ENCODE measurements at places on chromosomes 13 and 19.

- DNase-seq, result no peak
Observed at GRCh38 chr19:14271840-14272239, 65.9 kb upstream of the ADGRL1 start.

DNA sequence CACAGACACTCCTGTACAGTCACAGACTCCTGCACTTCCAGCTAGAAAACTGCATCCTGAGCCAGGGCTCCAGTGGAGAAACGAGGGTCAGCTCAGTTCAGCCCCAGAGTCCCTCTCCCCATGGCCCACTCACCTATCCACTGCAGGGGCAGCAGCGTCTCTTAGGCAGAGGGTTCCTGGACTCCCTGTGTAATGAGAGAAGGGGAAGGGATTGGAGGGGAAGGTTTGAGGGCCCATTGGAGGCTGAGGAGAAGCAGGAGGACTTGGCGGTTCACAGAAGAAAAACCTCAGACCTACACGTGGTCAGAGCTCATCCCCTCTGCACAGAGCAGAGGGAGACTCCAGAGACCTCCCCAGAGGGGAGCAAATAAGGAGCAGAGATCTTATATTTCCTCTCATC is 9.2 kb upstream of the CEACAM18 start:
- DNase-seq, result no peak

GRCh38 chr13:30496147-30496546 is 30.4 kb upstream of the HMGB1 start:
- no peak for DNase-seq

- no peak for DNase-seq
Observed at GRCh38 chr13:61774903-61775302, 359.3 kb upstream of the PCDH20 start.

- no peak for DNase-seq
Observed at GRCh38 chr13:30142486-30143211, 164.7 kb downstream of the KATNAL1 start.

DNA sequence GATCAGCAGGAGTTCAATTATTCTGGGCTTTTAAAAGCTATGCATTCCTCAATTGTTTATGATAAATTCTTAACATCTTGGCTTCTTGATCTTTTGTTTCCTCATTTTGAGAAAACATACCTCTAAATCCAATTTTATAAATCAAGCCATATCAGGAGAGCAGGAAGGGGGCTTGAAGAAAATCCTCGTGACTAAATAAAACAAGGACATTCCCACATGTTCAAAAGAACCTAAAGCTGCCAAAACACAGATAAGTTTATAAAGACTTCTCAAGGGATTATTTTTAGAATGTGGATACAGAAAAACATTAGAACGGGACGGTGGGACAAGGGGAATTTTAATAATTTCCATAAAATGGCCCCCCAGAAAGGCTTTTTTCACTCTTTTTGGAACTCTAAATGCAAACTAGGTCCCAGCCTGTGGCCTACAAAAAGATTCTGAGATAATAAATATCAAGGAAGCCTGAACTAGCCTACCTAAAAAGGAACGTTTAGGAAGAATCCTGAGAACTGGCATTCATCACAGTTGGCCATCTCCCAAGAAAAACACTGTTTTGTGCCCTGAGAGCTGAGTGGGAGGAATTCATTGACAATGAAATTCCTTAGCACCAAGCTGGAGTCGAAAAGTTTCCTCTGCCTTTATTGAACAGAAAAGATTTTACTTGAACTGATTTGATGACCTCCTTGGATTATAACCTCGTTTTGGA is 30.1 kb downstream of the ZAR1L start:
- no peak for DNase-seq

Data from activated T-cell treated with anti-CD3 and anti-CD28 coated beads, Interleukin-2, amount 50 U/mL, for 1 hour (primary cell).